ENCODE measurements at places on chromosomes 7 and 10. TPM values are rescaled to one million over a fixed set of nuclear protein-coding genes. Genes with fewer than 3 reads are reported as not detected.

ZNF107 gene
- 12.4 TPM for total RNA-seq

SMKR1 gene
- total RNA-seq, result 0.22 TPM

AP1S1 gene
- total RNA-seq, result 3.0 TPM

CCDC201 gene
- total RNA-seq, result not detected

ABCA13 gene
- total RNA-seq, result not detected

COBL gene
- total RNA-seq, result not detected

GET4 gene
- 84.4 TPM for total RNA-seq

CREB5 gene
- 0.19 TPM for total RNA-seq

GRB10 gene
- 8.4 TPM for total RNA-seq

CLCN1 gene
- not detected for total RNA-seq

ANKRD7 gene
- total RNA-seq, result not detected

GRID2IP gene
- total RNA-seq, result 0.36 TPM

NPC1L1 gene
- total RNA-seq, result not detected

CYP2C19 gene
- total RNA-seq, result not detected

STN1 gene
- 13.0 TPM for total RNA-seq

CNNM1 gene
- 0.16 TPM for total RNA-seq

ARHGEF5 gene
- 7.9 TPM for total RNA-seq

ABCC2 gene
- 3.0 TPM for total RNA-seq

WIPF3 gene
- total RNA-seq, result not detected

DPYSL4 gene
- 0.64 TPM for total RNA-seq

DBF4 gene
- total RNA-seq, result 58.1 TPM

SYT15 gene
- 0.77 TPM for total RNA-seq

TFPI2 gene
- not detected for total RNA-seq

PAPOLB gene
- total RNA-seq, result not detected

TMEM225B gene
- 1.0 TPM for total RNA-seq

AGK gene
- 20.5 TPM for total RNA-seq

MAGI2 gene
- total RNA-seq, result not detected

GCK gene
- 0.47 TPM for total RNA-seq

EEPD1 gene
- total RNA-seq, result 4.6 TPM

JCAD gene
- total RNA-seq, result not detected

CRTAC1 gene
- total RNA-seq, result not detected

GNAI1 gene
- total RNA-seq, result 1.2 TPM

ADAMTS14 gene
- total RNA-seq, result not detected

TACC2 gene
- not detected for total RNA-seq

WAPL gene
- total RNA-seq, result 34.3 TPM

VGF gene
- total RNA-seq, result not detected
